DMS53 (cell line): ENCODE measurements at places on chromosomes 5 and 9.

DNA sequence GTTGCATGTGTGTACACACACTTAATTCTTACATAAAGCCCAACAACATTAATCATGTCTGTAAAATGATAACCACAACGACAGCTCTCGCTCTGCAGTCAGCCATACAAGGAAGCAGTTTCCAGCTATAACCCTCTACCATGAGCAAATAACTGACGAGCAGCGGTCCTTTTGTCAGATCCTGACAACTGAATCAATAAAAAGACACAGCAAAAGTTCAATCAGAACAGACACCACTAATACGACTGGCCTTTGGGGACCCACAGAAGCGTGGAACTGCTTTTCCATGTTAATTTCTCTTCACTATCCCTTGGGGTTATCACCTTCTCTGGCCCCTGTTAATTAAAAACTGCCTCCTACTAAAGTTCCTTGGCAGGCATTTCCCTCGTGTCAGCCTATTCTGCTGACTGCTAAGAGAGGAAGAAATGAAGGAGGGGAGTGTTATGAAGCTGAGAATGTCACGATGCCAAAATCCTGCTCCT, 722.8 kb upstream of the GRAMD2B start:
- DNase-seq, result peak; percentile 92

DNA sequence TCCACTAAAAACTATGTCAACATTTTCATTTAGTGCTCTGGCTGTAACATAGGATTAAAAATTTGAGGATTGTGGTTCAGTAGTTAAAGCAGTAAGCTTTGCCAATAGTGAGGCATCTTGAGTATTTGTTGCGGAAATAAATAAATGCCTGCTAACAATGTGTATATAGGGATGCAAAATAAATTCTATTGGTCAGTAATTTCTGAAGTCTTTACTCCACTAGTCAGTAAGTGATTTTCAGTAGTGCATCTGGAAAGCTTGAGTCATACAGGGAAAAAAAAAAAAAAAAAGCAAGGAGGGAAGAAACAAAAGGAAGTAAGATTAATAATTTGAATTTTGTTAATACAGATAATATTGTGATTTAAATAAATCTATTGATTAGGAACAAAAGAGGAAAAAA, 21.0 kb downstream of the NIPBL start:
- DNase-seq, result peak; percentile 0

GRCh38 chr5:68374796-68375518, 159.4 kb downstream of the PIK3R1 start:
- no peak for DNase-seq

DNA sequence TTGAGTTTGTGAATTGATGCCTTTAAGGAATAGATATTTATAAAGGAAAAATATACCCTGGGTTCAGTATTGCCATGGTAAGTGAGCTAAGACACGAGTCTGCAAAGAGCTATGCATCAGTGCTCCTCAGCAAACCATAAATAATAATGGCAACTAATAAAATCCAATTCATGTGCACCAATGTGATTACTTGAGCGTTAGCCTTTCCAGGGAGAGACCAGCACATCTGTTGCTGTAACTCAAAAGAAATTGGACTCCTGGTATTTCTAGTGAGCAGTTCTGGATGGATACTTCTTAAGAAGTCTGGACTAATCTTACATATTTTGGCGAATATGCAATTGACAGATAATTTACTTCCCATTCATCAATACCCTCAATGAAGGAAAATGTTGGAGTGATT, 373.3 kb downstream of the ARHGEF28 start:
- DNase-seq, result no peak

GRCh38 chr9:123267481-123268198, 746 bp downstream of the STRBP start:
- DNase-seq, result peak; percentile 39

DNA sequence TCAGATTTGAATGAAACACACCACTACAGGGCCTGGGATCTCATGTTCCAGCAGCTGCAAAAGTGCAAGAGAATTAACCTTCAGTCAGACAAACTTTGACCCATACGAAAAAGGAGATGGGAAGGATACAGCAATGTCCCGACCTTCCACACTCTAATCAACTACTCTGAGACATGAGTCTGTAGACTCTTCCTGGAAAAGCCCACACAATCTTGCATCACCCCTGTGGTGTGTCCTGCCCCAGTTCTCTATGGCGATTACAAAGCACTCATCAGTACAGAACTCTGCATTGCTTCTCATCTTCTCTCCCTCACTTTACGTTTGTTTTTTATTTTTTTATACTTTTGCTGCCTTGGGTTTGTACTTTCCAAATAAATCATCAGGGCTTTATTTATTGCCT, 241.0 kb upstream of the KIF2A start:
- DNase-seq, result no peak

GRCh38 chr5:123367739-123368138, 55.5 kb downstream of the CEP120 start:
- DNase-seq, result peak; percentile 48

DNA sequence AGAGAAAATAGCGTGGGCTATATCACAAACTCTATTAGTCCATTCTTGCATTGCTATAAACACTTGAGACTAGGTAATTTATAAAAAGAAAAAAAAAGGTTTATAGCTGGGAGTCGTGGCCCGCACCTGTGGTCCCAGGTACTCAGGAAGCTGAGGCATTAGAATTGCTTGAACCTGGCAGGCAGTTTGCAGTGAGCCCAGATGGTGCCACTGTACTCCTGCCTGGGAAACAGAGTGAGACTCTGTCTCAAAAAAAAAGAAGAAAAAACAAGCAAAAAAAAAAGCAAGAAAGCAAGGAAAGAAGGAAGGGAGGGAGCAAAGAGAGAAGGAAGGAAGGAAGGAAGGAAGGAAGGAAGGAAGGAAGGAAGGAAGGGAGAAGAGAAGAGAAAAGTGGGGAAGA, 904.2 kb upstream of the EDIL3 start:
- DNase-seq, result no peak

DNA sequence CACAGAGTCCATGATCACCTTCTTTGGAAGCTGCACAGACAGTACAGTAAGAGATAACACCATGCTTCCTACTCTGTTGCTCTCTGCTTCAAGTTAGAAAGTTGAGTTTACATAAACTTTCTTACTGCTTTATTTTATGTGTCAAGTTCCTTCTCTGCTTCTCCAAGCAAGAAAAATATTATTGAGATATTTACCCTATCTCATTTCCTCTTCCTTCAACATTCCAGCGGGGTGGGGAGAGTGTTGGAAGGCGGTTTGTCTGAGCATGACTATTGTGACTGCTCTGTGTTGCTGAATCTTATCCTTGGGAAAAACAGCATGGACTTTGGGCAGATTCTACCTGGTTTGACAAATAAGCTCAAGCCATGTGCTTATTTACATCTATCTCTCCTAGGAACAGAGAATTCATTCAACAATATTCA, 66.9 kb upstream of the EPB41L4A start:
- DNase-seq, result no peak

DNA sequence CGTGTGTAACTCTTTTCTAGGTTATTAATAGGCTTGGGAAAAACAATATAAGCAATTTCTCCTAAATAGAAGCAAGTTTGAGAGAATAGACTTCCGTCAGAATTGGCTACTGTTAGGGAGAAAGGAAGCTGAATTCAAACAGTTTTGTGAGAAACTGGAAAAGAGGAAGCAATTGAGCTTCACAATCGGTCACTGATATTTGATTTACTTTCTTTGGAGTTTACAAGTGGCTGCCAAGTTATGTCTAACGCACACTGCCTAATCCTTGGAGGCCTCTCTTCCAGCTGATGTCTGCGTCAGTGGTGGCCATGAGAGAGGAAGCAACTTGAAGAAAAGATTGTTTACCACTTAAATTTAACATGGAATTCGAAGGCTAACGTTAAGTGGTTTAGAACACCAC, 319.5 kb downstream of the ADGRV1 start:
- no peak for DNase-seq

DNA sequence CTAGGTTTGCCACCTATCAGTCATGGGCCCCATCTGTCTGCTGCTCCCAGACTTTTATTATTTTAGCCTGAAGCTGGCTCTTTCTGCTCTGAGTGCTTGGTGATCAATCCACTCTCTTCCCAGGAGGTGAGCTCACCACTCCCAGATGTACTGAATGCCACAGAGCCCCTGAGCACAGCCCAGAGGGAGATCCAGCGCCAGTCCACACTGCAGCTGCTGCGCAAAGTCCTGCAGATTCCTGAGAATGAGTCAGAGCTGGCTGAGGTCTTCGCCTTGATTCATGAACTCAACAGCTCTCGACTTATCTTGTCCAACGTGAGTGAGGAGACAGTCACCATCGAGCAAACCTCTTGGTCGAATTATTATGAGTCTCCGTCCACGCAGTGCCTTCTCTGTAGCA, 36.0 kb downstream of the HMGXB3 start:
- no peak for DNase-seq

GRCh38 chr9:78118742-78119473, 87.3 kb upstream of the GNAQ start:
- no peak for DNase-seq

DNA sequence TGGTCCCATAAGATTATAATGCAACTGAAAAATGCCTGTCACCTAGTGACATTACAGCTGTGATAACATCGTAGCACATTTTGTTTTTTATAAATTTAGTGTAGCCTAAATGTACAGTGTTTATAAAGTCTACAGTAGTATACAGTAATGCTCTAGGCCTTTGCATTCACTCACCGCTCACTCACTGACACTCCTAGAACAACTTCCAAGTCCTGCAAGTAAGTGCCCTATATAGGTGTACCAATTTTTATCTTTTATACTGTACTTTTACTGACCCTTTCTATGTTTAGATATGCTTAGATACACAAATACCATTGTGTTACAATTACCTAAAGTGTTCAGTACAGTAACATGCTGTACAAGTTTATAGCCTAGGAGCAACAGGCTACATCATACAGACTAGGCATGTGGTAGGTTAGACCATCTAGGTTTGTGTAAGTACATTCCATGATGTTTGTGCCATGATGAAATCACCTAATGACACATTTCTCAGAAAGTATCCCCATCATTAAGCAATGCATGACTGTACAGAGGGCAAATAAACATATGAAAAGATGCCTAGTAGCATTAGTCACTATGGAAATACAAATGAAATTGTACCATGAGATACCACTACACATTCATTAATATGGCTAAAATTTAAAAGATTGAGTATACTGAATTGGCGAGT, 127.6 kb downstream of the TRPM6 start:
- DNase-seq, result peak; percentile 14

- no peak for DNase-seq
Observed at GRCh38 chr5:1735320-1735970, 64.2 kb downstream of the MRPL36 start.

DNA sequence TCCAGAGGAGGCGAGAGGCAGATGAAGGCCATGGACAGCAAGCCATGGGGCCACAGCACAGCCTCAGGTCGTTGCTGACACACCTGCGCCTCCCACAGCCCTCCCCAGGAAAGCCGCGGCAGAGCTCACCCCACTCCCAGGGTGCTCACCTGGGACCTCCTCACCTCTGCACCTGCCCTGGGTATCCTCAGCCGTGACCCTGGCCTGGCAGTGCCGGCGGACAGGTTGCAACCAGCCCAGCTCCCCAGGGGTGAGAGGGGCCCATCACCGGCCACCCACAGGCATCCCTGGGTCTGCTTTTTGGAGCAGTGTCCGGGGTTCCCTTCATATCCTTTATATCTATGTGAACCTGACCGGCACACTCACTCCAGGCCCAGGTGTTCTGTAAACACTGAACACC, 30.4 kb upstream of the FCN1 start:
- DNase-seq, result no peak

GRCh38 chr9:101848485-101848919, 110.1 kb upstream of the GRIN3A start:
- peak; percentile 13 for DNase-seq

DNA sequence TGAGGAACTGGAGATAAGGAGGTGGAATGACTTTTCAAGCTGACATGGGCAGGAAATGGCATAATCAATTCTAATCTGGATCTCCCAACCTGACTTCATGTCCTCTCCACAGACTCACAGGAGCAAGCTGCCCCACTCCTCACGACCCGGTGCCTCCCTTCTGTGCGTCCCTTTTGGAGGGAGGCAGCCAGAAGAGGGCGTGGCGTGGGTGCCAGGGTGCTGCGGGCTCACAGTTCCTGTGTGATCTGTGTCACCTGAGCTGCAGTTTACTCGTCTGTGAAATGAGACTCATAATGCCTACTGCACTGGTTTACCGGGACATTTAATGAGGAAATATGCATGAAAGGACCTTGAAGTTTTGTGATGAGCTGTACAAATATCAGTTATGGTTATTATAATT, 207.4 kb downstream of the DAB2IP start:
- no peak for DNase-seq

GRCh38 chr9:77981332-77981731, 50.3 kb downstream of the GNAQ start:
- DNase-seq, result peak; percentile 7

- DNase-seq, result no peak
Observed at GRCh38 chr9:86355814-86356213, 1.6 kb upstream of the TUT7 start.

DNA sequence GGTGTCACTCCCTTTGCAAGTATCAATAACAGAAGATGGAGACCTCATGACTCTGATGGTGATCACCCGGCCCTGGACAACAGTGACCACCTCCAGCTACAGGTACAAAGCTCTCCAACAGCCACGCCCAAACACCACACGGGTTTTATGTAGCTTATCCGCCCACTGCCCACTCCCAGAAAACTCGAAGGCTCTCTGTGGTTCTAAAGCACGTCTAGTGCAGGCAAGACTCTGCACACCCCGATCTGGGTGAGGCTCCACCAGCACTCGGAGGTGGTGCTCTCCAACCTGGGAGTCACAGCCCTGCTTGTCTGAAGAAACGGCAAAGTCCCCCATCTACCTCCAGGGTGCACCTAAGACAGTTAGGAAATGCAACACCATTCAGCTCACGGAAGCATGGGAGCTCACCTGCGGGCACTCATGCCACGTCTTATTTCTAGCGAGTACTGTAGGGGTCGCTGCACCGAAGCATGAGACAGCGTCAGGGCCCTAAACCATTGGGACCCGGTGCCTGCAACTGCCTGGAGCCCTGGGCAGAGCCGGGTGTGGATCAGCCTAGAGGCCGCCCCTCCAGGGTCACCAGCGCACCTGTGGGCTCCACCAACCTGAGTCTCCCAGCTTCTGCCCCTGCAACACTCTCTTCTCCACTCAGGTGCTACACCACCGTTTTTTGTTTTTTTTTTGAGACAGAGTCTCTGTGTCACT, 58.1 kb upstream of the ZNF354A start:
- DNase-seq, result no peak

DNA sequence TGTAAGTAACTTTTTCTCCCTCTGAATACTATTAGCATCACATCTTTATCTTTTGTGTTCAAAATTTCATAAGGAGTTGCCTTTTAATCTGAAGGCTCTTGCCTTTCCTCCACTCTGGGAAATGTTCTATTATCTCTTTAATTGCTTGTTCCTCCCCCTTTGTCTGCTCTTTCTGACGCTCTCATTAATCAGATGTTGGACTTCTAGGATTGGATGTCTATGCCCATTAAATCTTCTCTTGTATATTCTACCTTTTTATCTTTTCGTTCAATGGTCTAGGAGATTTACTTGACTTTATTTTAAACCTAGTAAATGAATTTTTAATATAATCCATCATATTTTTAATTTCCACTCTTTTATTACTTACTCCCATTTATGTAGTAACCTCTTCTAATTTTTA, 76.7 kb downstream of the MARCHF3 start:
- DNase-seq, result no peak
